ENCODE measurements at places on chromosomes 7 and 10.
A peak's percentile ranks its signal among the peaks of the same experiment; 100 is the strongest.

DNA sequence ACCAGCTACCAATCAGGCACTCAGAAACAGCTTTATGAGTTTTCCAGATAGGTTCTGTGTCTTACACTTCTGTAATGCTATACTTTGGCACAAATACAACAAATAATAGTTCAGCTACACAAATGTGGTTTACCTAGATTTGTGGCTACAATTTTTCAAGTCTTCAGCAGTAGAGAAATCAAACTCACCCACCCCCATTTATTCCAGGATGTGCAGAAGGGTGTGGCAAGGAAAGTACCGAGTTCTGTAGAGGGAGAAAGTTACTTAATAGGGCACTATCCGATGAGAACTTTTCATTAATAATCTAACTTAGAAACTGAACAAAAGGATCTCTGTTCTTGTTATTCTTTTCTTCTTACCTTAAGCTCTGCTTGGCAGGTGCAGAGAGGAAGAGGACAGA, 30.3 kb upstream of the ATP6V0A4 start:
- no peak overlapping the region for H3K27ac ChIP-seq
- no peaks in the 10 kb centered on the region for H3K27me3 ChIP-seq
- no peak overlapping the region for H3K4me3 ChIP-seq

DNA sequence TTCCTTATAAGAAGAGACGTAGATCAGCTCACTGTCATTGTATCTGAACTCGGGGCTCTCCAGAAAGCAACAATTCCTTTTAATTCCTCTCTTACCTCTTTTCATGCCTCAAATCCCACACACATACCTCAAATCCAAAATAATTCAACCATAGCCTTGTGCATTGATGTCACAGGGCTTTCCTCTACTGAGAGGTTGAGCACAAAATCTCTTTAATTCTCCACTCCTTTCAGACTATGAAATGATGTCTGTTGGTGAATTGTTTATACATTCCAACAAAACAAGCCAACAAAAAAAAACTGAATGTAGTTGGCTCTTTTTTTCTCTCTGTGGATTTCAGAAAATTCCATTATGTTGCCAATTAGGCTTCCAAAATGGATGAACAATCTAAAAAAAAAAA, 53.2 kb downstream of the BPGM start:
- ATAC-seq = no peak
- no peaks in the 10 kb centered on the region for H3K36me3 ChIP-seq
- H3K27ac ChIP-seq = peak overlapping the region; percentile 48
- H3K27me3 ChIP-seq = no peaks in the 10 kb centered on the region
- peaks cover 4% of the 10 kb centered on the region for H3K4me1 ChIP-seq
- H3K4me3 ChIP-seq = no peak overlapping the region

DNA sequence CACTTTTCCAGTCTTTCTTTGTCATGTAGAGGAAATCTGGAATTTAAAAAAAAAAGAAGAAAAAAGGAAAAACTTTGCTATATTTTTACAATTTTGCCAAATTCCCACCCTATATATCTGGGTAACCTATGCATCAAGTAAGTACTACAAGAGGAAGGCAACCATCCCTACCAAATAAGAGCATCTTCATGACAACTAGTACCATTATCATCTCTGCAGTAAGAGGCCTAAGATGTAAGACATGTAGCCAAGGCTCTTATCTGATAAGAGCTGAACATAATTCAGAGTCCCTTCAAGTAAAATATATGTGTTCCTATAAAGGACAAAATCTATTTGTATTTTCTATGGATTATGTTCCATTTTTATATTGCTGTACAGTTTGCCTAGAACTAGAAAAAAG, 3.5 kb downstream of the THAP5 start:
- H3K27me3 ChIP-seq = no peaks in the 10 kb centered on the region
- peaks cover 32% of the 10 kb centered on the region for H3K36me3 ChIP-seq
- H3K4me1 ChIP-seq = peaks cover under 1% of the 10 kb centered on the region
- ATAC-seq = no peak

- H3K4me1 ChIP-seq = peaks cover 3% of the 10 kb centered on the region
- no peak overlapping the region for H3K4me3 ChIP-seq
- H3K27me3 ChIP-seq = no peaks in the 10 kb centered on the region
- no peaks in the 10 kb centered on the region for H3K36me3 ChIP-seq
Measured at GRCh38 chr10:68829521-68829920, 2.2 kb downstream of the STOX1 start.

GRCh38 chr7:86049910-86050309, 593.8 kb upstream of the GRM3 start:
- H3K4me3 ChIP-seq = no peak overlapping the region
- H3K4me1 ChIP-seq = no peaks in the 10 kb centered on the region
- H3K36me3 ChIP-seq = no peaks in the 10 kb centered on the region
- no peak overlapping the region for H3K27ac ChIP-seq
- ATAC-seq = no peak

DNA sequence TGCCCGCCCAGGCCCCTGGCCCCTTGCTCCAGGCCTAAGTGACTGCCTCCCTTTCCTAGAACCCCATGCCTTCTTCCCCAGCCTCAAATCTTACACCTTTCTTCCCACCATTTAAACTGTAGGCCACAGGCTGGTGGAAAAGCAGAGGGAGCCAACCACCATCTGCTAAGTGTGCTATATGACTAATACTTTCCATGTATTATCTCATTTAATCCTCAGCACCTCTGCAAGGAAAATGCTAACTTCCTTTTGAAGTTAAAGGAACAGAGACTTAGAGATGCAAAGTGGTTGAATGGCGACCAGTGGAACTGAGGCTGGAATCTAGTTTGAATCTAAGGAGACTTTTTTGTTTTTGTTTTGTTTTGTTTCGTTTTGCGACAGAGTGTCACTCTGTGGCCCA, 17.8 kb upstream of the MTPAP start:
- no peaks in the 10 kb centered on the region for H3K27me3 ChIP-seq
- H3K4me3 ChIP-seq = no peak overlapping the region
- no peaks in the 10 kb centered on the region for H3K36me3 ChIP-seq
- no peaks in the 10 kb centered on the region for H3K4me1 ChIP-seq
- ATAC-seq = no peak
- H3K27ac ChIP-seq = no peak overlapping the region

DNA sequence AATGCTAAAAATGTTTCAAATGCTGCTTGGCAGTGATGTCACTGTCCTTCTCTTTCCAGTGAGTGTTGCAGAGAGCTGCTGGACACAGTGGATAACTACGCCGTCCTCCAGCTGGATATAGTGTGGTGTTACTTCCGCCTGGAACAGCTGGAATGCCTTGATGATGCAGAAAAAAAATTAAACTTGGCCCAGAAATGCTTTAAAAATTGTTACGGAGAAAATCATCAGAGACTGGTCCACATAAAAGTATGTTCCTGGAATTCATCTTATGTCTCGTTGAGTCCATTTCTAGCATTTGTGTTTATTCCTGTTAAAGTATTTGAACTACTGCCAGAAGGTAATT, 25.2 kb downstream of the NUB1 start:
- H3K27ac ChIP-seq = peak overlapping the region; percentile 86
- no peaks in the 10 kb centered on the region for H3K4me1 ChIP-seq
- peak; percentile 91 for ATAC-seq

GRCh38 chr10:121553511-121554264, 44.6 kb downstream of the FGFR2 start:
- no peak overlapping the region for H3K4me3 ChIP-seq
- ATAC-seq = no peak
- H3K36me3 ChIP-seq = no peaks in the 10 kb centered on the region
- no peaks in the 10 kb centered on the region for H3K4me1 ChIP-seq

DNA sequence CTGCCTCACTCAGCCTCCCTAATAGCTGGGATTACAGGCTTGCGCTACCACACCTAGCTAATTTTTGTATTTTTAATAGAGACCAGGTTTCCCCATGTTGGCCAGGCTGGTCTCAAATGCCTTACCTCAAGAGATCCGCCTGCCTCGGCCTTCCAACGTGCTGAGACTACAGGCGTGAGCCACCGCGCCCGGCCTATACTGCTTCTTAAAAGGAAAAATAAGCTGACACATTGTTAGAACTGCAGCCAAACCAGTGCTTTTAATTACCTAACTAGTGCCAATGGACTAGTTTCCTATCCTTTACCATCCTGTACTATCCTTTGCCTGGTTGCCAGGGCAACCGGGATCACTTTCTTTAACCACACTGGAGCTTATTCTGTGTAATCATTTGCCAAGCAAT, 108.0 kb downstream of the LRRTM3 start:
- ATAC-seq = no peak
- H3K27ac ChIP-seq = no peak overlapping the region
- no peak overlapping the region for H3K4me3 ChIP-seq
- no peaks in the 10 kb centered on the region for H3K4me1 ChIP-seq
- no peaks in the 10 kb centered on the region for H3K27me3 ChIP-seq

DNA sequence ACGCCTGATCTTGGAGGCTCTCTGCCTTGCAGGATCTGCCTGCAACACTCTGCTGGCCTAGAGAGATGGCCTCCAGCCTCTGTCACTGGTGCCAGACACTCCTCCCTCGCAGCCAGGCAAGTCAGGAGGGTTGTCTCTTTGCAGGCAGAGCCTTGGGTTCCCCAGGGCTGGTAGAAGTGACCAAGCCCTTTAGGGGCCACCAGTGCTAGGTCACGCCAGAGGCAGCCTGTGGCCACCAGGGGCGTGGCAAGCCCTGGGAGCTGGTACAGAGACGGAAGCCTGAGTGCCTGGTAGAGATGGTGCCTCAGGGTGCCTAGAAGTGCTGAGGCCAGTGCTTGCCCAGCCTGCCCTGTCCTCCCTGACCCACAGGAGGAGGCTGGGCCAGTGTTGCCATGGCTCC, 9.1 kb downstream of the ADCYAP1R1 start:
- ATAC-seq = no peak
- no peaks in the 10 kb centered on the region for H3K4me1 ChIP-seq
- H3K27ac ChIP-seq = no peak overlapping the region
- peaks cover 20% of the 10 kb centered on the region for H3K27me3 ChIP-seq
- H3K4me3 ChIP-seq = no peak overlapping the region

DNA sequence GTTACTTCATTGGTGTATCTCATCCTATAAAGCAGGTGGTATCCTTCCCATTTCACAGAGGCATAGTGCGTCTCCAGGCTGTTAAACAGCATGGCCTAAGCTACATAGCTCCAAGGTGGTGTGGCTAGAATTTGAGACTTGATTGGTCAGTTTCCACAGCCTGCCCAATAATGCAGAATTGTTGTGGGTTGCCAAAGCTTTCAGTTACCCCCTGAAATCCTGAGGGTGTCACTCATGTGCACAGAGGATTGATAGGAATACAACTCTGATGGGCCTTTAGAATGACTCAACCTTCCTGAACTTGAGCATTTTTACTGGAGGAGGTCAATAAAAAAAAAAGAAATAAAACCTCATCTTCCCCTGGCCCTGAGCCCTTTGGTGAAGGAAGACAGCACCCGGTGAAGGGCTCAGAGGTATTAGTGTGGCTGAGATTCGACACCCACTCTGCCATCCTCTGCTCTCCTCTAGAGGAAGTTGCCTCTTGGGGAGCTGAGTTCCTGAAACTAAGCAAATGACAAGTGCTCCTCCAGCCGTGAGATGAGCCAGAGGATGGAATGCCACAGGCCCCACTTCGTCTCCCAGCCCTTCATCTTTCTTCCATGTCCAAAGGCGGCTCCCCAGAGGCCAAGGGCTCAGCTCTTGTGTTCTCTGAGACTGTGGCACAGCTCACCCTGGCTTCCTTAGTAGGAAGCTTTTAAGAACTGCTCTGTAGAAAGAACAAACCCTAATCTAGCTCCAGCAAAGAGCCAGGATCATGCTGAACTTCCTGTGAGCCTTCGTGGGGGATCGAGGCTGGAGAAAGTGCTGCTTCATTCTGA, 1.0 kb downstream of the ACSL5 start:
- no peaks in the 10 kb centered on the region for H3K36me3 ChIP-seq
- H3K27ac ChIP-seq = peak overlapping the region; percentile 62
- no peaks in the 10 kb centered on the region for H3K27me3 ChIP-seq
- no peak for ATAC-seq

- no peak overlapping the region for H3K27ac ChIP-seq
- no peaks in the 10 kb centered on the region for H3K4me1 ChIP-seq
- H3K36me3 ChIP-seq = no peaks in the 10 kb centered on the region
- H3K4me3 ChIP-seq = no peak overlapping the region
- no peak for ATAC-seq
Measured at GRCh38 chr10:71132321-71132810, 80.0 kb upstream of the UNC5B start.

DNA sequence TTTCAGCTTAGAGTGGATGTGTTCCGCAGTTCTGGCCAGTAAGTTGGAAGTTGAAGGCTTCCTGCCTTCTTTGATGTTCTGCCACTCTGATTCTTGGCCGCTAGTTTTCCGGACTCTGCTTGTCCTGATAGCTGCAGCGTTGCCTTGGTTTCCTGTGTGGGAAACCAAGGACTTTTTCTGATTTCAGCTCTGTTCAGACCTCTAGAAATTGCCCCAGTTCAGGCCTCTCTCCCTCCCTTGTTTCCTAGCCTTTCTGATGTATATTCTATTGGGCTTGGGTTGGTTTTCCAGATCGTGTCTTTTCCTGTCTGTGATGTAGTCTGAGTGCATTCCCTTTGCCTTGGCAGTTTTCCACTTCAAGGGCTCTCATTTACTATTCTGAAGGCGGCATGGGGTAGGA, 318.7 kb downstream of the BBS9 start:
- no peaks in the 10 kb centered on the region for H3K36me3 ChIP-seq
- ATAC-seq = no peak
- no peaks in the 10 kb centered on the region for H3K4me1 ChIP-seq
- H3K27me3 ChIP-seq = no peaks in the 10 kb centered on the region
- no peak overlapping the region for H3K4me3 ChIP-seq

- H3K27ac ChIP-seq = no peak overlapping the region
- no peaks in the 10 kb centered on the region for H3K36me3 ChIP-seq
- H3K4me1 ChIP-seq = no peaks in the 10 kb centered on the region
- no peak overlapping the region for H3K4me3 ChIP-seq
- ATAC-seq = no peak
Measured at GRCh38 chr7:129652914-129653313, 41.4 kb downstream of the NRF1 start.

GRCh38 chr10:122421054-122421625, 33.3 kb upstream of the ARMS2 start:
- H3K4me3 ChIP-seq = no peak overlapping the region
- H3K36me3 ChIP-seq = no peaks in the 10 kb centered on the region
- H3K27me3 ChIP-seq = no peaks in the 10 kb centered on the region
- H3K27ac ChIP-seq = peak overlapping the region; percentile 79

- ATAC-seq = no peak
- no peaks in the 10 kb centered on the region for H3K4me1 ChIP-seq
- no peak overlapping the region for H3K27ac ChIP-seq
- no peak overlapping the region for H3K4me3 ChIP-seq
- H3K27me3 ChIP-seq = no peaks in the 10 kb centered on the region
Measured at GRCh38 chr7:11795231-11795630, 36.8 kb downstream of the THSD7A start.

DNA sequence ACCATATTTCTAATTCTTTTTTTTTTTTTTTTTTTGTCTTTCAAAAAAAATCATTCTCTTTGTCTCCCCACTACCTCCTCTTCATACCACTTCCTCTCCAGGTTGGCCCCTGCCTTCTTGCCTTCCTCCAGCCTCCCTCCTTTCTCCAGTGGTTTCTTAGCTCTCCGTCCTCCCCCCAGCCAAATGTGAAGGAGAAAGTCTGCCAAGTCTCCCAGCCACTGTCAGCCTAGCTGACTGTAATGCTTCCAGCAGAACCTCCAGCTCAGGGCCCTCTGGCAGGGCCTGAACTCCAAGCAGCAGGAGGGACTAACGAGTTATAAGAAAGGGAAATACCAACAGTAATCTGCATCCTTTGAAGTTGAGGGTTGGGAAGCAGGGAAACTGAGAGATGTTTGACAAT, 35.5 kb upstream of the BICC1 start:
- no peaks in the 10 kb centered on the region for H3K27me3 ChIP-seq
- no peaks in the 10 kb centered on the region for H3K4me1 ChIP-seq
- H3K36me3 ChIP-seq = no peaks in the 10 kb centered on the region
- no peak for ATAC-seq
- H3K27ac ChIP-seq = no peak overlapping the region

GRCh38 chr10:3873728-3874461, 88.9 kb upstream of the KLF6 start:
- peak overlapping the region; percentile 70 for H3K27ac ChIP-seq
- peak; percentile 57 for ATAC-seq
- no peaks in the 10 kb centered on the region for H3K4me1 ChIP-seq
- H3K36me3 ChIP-seq = no peaks in the 10 kb centered on the region
- no peaks in the 10 kb centered on the region for H3K27me3 ChIP-seq
